Activated naive CD8-positive, alpha-beta T cell treated with anti-CD3 and anti-CD28 coated beads, Interleukin-2, amount 50 U/mL, for 24 hours (primary cell): ENCODE measurements at places on chromosomes 7 and 10.

GRCh38 chr7:151579644-151580043 is 59.9 kb upstream of the RHEB start:
- no peaks in the 10 kb centered on the region for H3K27me3 ChIP-seq
- DNase-seq = no peak
- H3K4me1 ChIP-seq = no peaks in the 10 kb centered on the region
- H3K36me3 ChIP-seq = peaks cover 7% of the 10 kb centered on the region
- no peak overlapping the region for H3K4me3 ChIP-seq

- no peak for DNase-seq
- H3K4me3 ChIP-seq = no peak overlapping the region
- no peak overlapping the region for H3K27ac ChIP-seq
- H3K36me3 ChIP-seq = no peaks in the 10 kb centered on the region
These were observed 39.9 kb upstream of the PPP2R2D start for GRCh38 chr10:131860806-131861440.

DNA sequence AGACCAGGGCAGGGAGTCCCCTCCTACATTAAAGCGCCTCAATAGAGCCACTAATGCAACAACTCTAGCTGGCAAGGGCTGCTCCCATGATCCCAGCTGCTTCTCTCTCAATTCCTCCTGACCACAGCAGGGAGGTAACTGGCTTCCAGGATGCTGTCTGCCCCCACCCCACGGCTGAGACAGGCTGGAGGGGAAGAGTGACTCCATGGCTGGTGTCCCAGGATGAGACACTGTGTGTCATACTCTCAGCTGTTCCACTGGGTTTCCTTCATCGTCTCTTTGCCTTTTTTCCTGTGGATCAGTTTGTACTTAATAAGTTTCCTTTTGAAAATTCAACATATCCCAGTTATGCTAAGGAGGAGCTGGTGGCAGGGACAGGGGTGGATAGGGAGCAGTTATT is 27.7 kb upstream of the MYH16 start:
- H3K4me1 ChIP-seq = no peaks in the 10 kb centered on the region
- DNase-seq = no peak
- peaks cover 9% of the 10 kb centered on the region for H3K27me3 ChIP-seq
- H3K4me3 ChIP-seq = no peak overlapping the region

DNA sequence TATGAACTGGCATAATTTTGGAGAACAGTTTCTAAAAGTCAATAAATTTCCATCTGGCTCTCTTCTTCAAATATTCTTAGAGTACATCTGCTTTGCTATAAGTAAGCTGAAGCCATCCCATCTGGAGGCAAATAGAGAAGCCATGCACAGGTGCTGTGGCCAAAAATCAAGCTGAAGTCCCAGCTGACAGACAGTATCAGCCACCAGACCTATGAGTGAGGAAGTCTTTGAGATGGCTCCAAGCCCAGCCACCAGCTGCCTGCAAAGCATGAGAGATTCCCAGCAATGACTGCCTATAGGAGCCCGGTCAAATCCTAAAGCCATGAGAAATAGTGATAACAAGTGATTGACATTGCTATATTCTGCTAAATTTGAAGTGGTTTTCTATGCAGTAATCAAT is 21.7 kb upstream of the PRSS58 start:
- peaks cover 11% of the 10 kb centered on the region for H3K27me3 ChIP-seq
- H3K36me3 ChIP-seq = no peaks in the 10 kb centered on the region
- no peak for DNase-seq
- no peak overlapping the region for H3K27ac ChIP-seq
- peaks cover 5% of the 10 kb centered on the region for H3K4me1 ChIP-seq
- no peak overlapping the region for H3K4me3 ChIP-seq

DNA sequence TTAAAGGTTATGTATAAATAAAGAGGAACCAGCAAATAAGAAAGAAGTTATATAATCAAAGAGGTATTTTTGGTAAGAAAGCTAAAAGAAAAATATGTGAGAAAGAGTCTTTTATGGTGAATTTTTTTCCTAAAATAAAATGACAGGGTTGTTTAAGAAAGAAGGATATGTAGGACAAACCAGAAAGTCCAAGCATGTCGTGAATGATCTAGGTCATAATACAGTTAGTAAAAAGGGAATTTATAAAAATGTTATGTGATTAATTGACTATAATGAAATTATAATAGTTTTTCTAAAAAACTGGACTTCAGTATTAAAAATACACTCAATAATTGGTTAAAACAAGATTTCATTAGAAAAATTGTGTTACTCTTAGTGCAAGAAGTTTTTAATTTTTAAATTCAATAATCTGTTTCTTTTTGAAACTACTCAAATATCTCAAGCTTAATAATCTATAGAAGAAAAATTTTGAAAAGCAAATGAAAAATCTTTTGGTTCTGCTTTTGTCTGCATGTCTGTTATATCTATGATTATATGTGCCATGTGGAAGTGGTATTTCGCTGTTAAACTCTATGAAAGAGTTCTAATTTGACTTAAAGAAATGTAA is 23.3 kb downstream of the AVL9 start:
- no peaks in the 10 kb centered on the region for H3K27me3 ChIP-seq
- peaks cover 45% of the 10 kb centered on the region for H3K4me1 ChIP-seq
- H3K36me3 ChIP-seq = peaks cover 81% of the 10 kb centered on the region
- no peak for DNase-seq
- H3K4me3 ChIP-seq = no peak overlapping the region

- H3K36me3 ChIP-seq = peaks cover 31% of the 10 kb centered on the region
- no peaks in the 10 kb centered on the region for H3K27me3 ChIP-seq
- no peak for DNase-seq
These were observed 36.1 kb downstream of the MAD1L1 start for GRCh38 chr7:2196381-2197378.

DNA sequence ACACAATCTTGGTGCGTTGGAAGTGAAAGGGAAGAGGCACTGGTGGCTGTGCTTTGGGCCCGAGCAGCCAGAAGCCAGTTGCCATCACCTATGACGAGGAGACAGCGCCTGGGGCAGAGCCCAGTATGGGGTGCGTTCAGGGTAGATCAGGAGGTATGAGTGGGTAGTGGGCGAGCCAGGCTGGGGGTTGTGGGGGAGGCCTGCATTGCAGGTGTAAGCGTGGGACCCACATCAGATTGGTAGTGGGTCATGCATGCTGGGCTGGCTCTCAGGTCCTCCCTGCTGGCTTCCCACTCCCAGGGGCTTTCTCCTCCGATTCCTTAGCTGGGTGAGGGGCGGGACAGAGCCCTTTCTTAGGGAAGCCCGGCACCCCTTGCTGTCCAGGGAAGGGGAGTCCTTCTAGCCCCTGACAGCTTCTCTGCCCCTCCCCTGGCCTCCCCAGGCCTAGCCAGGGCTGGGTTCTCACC is 445 bp upstream of the PVRIG start:
- H3K4me1 ChIP-seq = peaks cover 74% of the 10 kb centered on the region
- peak overlapping the region; percentile 88 for H3K4me3 ChIP-seq
- DNase-seq = no peak
- H3K27ac ChIP-seq = peak overlapping the region; percentile 97
- no peaks in the 10 kb centered on the region for H3K27me3 ChIP-seq

- no peak overlapping the region for H3K27ac ChIP-seq
- H3K36me3 ChIP-seq = no peaks in the 10 kb centered on the region
- no peak for DNase-seq
- H3K27me3 ChIP-seq = no peaks in the 10 kb centered on the region
These were observed 1256.8 kb upstream of the SORCS1 start for GRCh38 chr10:108421266-108421665.

- no peak for DNase-seq
- no peak overlapping the region for H3K4me3 ChIP-seq
- no peaks in the 10 kb centered on the region for H3K36me3 ChIP-seq
- H3K27ac ChIP-seq = no peak overlapping the region
- H3K27me3 ChIP-seq = peaks cover 2% of the 10 kb centered on the region
These were observed 183.2 kb upstream of the NEBL start for GRCh38 chr10:21080261-21080660.

DNA sequence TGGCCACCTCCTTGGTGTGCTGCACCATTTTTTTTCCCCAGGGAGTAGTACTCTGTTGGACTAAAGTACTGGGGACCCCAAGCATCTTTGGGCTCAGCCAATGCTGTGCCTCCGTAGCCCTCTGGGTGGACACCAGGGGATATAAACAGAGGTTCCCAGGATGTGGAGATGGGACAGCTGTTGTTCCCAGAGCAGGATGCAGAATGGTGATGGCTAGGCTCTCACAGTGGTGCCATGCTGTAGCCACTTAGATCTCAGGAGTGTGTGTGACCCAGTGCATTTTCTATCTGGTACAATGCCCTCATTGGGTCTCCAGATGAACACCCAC is 50.9 kb upstream of the SCIN start:
- no peak overlapping the region for H3K4me3 ChIP-seq
- H3K4me1 ChIP-seq = no peaks in the 10 kb centered on the region
- H3K36me3 ChIP-seq = no peaks in the 10 kb centered on the region
- no peak overlapping the region for H3K27ac ChIP-seq

- no peak overlapping the region for H3K4me3 ChIP-seq
- H3K4me1 ChIP-seq = peaks cover 51% of the 10 kb centered on the region
- H3K27me3 ChIP-seq = no peaks in the 10 kb centered on the region
- no peaks in the 10 kb centered on the region for H3K36me3 ChIP-seq
- H3K27ac ChIP-seq = no peak overlapping the region
- DNase-seq = no peak
These were observed 99.7 kb upstream of the DDC start for GRCh38 chr7:50664937-50665336.

DNA sequence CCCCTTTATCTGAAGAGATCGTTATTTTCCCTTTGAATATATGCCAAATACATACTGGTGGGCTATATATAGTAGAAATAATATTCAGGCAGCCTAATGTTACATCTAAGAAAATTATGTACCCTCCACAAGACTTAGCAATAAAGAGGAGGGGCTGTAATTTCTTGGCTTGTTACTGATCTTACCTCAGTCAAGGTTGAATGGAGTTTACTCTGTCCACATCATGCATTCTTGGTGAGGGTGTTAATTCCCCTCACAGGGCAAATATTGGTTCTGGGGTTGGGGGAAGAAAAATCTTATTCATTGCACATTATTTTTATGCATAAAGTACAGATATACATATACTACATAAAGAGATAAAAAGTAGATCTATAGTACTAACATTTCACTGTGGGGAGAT is 145.8 kb upstream of the ANK3 start:
- H3K27me3 ChIP-seq = no peaks in the 10 kb centered on the region
- H3K4me3 ChIP-seq = no peak overlapping the region
- no peak for DNase-seq
- peaks cover 28% of the 10 kb centered on the region for H3K4me1 ChIP-seq

DNA sequence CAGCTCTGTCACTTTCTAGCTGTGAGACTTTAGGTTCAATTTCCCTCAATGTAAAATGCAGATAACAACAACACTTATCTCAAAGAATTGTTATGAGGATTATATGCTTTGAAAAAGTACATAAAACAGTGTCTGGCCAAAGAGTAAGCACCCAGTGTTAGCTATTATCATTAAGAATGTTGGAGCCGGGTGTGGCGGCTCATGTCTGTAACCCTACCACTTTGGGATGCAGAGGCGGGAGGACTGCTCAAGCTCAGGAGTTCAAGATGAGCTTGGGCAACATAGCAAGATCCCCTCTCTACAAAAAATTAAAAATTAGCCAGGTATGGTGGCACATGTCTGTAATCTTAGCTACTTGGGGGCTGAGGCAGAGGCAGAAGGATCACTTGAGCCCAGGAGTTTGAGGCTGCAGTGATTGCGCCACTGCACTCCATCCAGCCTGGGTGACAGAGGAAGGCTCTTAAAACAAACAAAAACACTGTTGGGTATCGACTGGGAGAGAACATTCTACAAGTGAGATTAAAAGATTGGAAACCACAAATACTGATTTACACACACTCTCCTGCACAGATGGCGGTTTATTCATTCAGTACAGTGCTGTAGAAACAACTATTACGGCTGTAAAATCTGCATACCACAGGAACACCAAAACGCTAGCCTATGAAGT is 107.3 kb downstream of the PROSER2 start:
- no peak overlapping the region for H3K4me3 ChIP-seq
- DNase-seq = no peak
- peaks cover 51% of the 10 kb centered on the region for H3K36me3 ChIP-seq
- no peaks in the 10 kb centered on the region for H3K27me3 ChIP-seq
- H3K4me1 ChIP-seq = no peaks in the 10 kb centered on the region
- no peak overlapping the region for H3K27ac ChIP-seq
